ENCODE measurements at places on chromosomes 5 and 9. TPM values are rescaled to one million over a fixed set of nuclear protein-coding genes. Genes with fewer than 3 reads are reported as not detected.

Gene IRX4
- total RNA-seq: not detected

Gene TMOD1
- 1.7 TPM for total RNA-seq

Gene AK8
- 0.18 TPM for total RNA-seq

Gene FGF18
- not detected for total RNA-seq

Gene PCDHA1
- not detected for total RNA-seq

Gene GPR151
- not detected for total RNA-seq

Gene MAP3K1
- 3.2 TPM for total RNA-seq

Gene FYB1
- total RNA-seq: not detected

Gene RNF208
- total RNA-seq: not detected

Gene TEX48
- total RNA-seq: not detected

Gene CTNNAL1
- total RNA-seq: 235 TPM

Gene BTNL8
- not detected for total RNA-seq

Gene NUTM2F
- not detected for total RNA-seq

Gene SLC28A3
- not detected for total RNA-seq

Gene PCDHB8
- not detected for total RNA-seq

Gene PCA3
- not detected for total RNA-seq

Gene TPPP
- under 0.01 TPM for total RNA-seq

Gene NME5
- total RNA-seq: 0.86 TPM

Gene PCDHB7
- total RNA-seq: under 0.01 TPM

Gene SCGB3A2
- total RNA-seq: not detected

Gene ARHGEF37
- total RNA-seq: 0.89 TPM

Gene HAVCR1
- total RNA-seq: not detected

Gene INSL6
- total RNA-seq: not detected

Gene CDC25C
- total RNA-seq: 24.3 TPM

Gene ORM2
- total RNA-seq: not detected

Gene SPATA31C1
- not detected for total RNA-seq

Gene REEP5
- total RNA-seq: 45.8 TPM

Gene FAM81B
- not detected for total RNA-seq

Gene SSBP2
- total RNA-seq: 30.6 TPM

Gene PKD2L2
- total RNA-seq: not detected

Gene PRRC1
- total RNA-seq: 73.5 TPM

Gene ST8SIA4
- 0.18 TPM for total RNA-seq

Gene SELENOP
- total RNA-seq: 62.8 TPM

Gene IFNA21
- not detected for total RNA-seq

Gene PLPP7
- total RNA-seq: 14.9 TPM

Gene RGS7BP
- not detected for total RNA-seq

Gene DOCK8
- under 0.01 TPM for total RNA-seq

Gene SLC6A3
- not detected for total RNA-seq

Gene ZFP37
- 1.9 TPM for total RNA-seq

Gene GLDC
- 1.8 TPM for total RNA-seq

Gene PPIP5K2
- total RNA-seq: 26.8 TPM

Gene RAPGEF1
- total RNA-seq: 14.9 TPM

Gene PCDHB3
- 0.89 TPM for total RNA-seq

Gene PPP2CA
- total RNA-seq: 186 TPM

Gene ADAMTS2
- total RNA-seq: 34.4 TPM

Gene KCNV2
- total RNA-seq: not detected

Gene LCN12
- total RNA-seq: not detected

Gene ZBED3
- 1.4 TPM for total RNA-seq

Gene GRXCR2
- total RNA-seq: not detected

Gene CNTFR
- 0.86 TPM for total RNA-seq

Gene PCDHGB3
- 0.71 TPM for total RNA-seq

Gene CDH9
- not detected for total RNA-seq

Gene PCDHGA2
- total RNA-seq: 1.4 TPM

Gene ADGRV1
- not detected for total RNA-seq

Gene RAD1
- total RNA-seq: 44.0 TPM

Gene FOXD4L6
- not detected for total RNA-seq
